ENCODE measurements at places on chromosomes 12 and 14. TPM values are rescaled to one million over a fixed set of nuclear protein-coding genes. Genes with fewer than 3 reads are reported as not detected.

DNA sequence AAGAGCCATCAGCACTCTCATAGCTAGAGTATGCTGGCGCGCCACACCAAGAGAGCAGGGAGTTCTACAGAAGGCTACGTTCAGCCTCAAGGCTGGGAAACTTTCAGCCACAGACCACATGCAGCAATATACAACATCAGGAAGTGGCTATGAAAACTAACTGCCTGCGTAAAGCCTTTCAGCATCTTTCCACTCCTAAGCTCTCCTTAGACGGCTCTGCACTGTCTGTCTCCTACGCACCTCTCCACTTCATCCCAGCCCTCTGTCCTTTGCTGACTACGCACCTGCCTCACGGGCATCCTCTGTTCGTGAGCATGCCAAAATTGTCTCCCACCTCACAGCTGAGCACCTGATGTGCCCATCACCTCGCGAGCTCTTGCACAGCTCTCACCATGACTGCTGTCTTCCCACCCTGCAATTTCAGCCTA is 9.7 kb downstream of the MPHOSPH9 start:
- peak overlapping the region; percentile 86 for H3K4me3 ChIP-seq
- H3K27me3 ChIP-seq: no peaks in the 10 kb centered on the region
- H3K27ac ChIP-seq: peak overlapping the region; percentile 96
- H3K36me3 ChIP-seq: peaks cover 40% of the 10 kb centered on the region

- H3K36me3 ChIP-seq: no peaks in the 10 kb centered on the region
- no peak for DNase-seq
- H3K27me3 ChIP-seq: peaks cover 5% of the 10 kb centered on the region
- H3K4me3 ChIP-seq: no peak overlapping the region
- H3K27ac ChIP-seq: no peak overlapping the region
Measured at GRCh38 chr12:107207931-107208525, 114.7 kb upstream of the CRY1 start.

DNA sequence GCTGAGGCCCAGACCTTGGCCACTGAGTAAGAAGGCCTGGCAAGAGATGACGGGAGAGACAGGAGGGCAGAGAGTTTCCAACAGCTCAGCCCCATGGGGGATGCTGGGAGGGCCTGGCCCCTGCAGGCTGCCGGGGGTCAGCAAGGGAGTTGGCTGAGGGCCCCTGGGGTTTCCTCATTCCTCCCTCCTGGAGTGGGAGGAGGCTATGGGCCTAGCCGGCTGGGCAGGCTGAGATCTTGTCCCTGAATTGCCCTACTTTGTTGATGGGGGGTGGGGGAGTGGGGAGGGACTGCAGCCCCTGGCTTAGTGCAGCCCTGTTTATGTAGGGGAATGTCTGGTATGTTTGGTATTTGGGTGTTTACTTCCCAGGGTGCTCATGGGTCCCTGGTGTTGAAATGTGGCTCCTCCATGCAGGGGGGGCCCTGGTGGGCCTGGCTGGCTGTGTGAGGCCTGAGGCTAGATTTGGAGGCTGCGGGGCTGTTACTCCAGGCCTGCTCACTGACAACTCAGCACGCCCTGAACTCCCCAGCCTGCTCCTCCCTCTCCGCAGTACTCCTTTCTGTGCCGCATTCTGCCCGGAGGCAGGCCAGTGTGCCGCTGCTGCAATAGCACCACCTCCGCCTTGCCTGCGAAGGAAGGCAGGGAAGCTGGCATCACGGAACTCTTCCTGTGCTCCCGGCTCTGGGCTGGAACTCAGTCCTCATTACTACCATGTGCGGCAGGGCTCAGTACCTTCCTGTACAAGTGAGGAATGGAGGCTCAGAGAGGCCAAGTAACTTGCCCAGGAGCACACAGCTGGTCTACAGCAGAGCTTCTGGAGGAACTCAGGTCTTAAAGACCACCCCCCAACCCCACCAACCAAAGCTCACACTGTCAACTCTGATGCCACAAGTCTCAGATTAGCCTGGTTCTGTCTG is 25.3 kb downstream of the JDP2 start:
- H3K4me1 ChIP-seq: peaks cover 6% of the 10 kb centered on the region
- no peaks in the 10 kb centered on the region for H3K27me3 ChIP-seq

GRCh38 chr14:57086271-57087162 is 182.2 kb downstream of the EXOC5 start:
- DNase-seq: no peak
- no peak overlapping the region for H3K27ac ChIP-seq
- H3K36me3 ChIP-seq: no peaks in the 10 kb centered on the region

- no peaks in the 10 kb centered on the region for H3K4me1 ChIP-seq
- no peaks in the 10 kb centered on the region for H3K36me3 ChIP-seq
- no peak for DNase-seq
- no peak overlapping the region for H3K27ac ChIP-seq
- H3K4me3 ChIP-seq: no peak overlapping the region
Measured at GRCh38 chr12:40342010-40342409, 117.2 kb downstream of the LRRK2 start.

DNA sequence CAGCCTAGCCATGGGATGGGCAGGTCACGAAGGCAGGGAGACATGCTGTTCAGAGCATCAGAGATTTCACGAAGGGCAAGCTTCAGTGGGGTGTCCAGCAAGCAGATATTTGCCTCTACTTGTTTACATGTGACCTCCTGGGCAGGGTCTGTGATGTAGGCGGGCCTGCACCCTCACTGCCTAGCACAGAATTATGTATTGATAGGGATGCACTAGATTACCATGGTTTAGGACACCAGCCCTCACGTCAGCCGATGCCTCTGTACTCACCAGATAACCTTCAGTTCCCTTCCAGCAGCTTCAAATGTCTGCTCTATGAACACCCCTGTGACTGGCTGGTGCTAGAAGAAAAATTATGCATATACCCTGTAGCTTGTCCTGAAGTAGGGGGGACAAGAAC is 5.1 kb upstream of the EIF5 start:
- no peak for DNase-seq
- H3K27ac ChIP-seq: no peak overlapping the region
- peaks cover 1% of the 10 kb centered on the region for H3K36me3 ChIP-seq
- H3K4me1 ChIP-seq: peaks cover 5% of the 10 kb centered on the region

- H3K36me3 ChIP-seq: no peaks in the 10 kb centered on the region
- peaks cover 1% of the 10 kb centered on the region for H3K27me3 ChIP-seq
- no peaks in the 10 kb centered on the region for H3K4me1 ChIP-seq
- no peak overlapping the region for H3K4me3 ChIP-seq
Measured at GRCh38 chr14:49106741-49107667, 479.2 kb downstream of the RPS29 start.

GRCh38 chr12:8697120-8697475 is 693 bp upstream of the RIMKLB start:
- H3K27me3 ChIP-seq: peaks cover 63% of the 10 kb centered on the region
- peaks cover 3% of the 10 kb centered on the region for H3K36me3 ChIP-seq
- no peak for DNase-seq
- H3K27ac ChIP-seq: peak overlapping the region; percentile 35

DNA sequence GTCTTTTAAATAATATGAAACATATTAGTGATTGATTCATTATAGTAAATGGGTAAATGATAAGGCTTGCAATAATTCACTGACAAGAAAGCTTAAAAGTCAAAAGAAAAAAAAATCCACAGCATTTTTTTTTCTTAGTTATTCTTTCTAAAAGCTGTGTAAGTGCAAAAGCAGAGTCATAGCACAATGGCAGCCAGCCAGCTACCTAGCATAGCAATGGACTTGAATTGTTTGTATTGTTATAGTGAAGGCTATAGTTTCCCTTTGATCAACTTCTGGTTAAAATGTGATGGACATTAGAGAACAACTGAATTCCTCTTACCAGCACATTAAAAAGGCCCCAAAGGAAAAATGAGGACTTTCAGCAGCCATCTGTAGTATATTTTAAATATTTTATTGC is 232.1 kb downstream of the NAV3 start:
- DNase-seq: no peak
- H3K4me3 ChIP-seq: no peak overlapping the region
- no peaks in the 10 kb centered on the region for H3K36me3 ChIP-seq
- no peaks in the 10 kb centered on the region for H3K4me1 ChIP-seq
- no peaks in the 10 kb centered on the region for H3K27me3 ChIP-seq

- H3K27me3 ChIP-seq: no peaks in the 10 kb centered on the region
- peaks cover 1% of the 10 kb centered on the region for H3K36me3 ChIP-seq
- H3K4me1 ChIP-seq: no peaks in the 10 kb centered on the region
- no peak overlapping the region for H3K4me3 ChIP-seq
Measured at GRCh38 chr12:29200586-29200985, 51.5 kb downstream of the FAR2 start.

DNA sequence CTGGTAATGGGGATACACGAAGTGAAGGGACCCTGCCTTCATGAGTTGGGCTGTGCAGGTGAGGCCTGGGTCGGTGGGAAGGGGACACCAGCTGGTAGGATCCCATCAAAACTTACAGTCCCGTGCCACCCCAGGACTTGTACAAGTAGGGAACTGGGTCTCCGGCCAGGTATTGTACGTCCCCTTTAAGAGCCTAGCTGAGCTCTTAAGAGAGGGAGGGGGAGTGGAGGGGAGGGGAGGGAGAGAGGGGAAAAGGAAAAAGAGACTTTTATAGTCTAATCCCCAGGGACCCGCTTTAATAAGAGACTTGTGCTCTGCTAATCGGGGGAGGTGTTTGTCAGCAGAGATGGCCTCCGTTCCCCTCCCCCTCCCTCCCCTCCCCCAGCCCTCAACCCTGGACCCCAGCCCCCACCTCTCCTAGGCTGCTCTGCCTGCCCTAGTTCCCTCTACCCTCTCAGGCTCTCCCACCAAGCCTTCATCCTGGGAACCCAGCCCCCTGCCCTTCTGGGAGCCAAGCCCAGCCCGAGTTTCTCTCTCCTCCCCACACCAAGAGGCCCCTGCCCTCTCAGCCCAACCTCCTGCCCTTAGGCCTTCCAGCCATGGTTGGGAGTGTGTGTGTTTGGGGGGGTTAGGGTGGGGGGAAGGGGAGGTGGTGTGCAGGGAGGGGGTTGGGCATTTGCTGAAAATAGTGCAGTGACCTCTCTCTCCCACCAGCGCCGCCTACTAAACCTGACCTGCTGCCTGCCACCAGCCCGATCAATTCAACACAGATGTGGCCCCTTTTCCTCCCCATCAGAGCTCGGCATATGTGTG is 2.6 kb downstream of the GDF11 start:
- DNase-seq: no peak
- peaks cover 3% of the 10 kb centered on the region for H3K27me3 ChIP-seq
- peaks cover 23% of the 10 kb centered on the region for H3K36me3 ChIP-seq
- H3K27ac ChIP-seq: no peak overlapping the region
- H3K4me3 ChIP-seq: peak overlapping the region; percentile 92

DNA sequence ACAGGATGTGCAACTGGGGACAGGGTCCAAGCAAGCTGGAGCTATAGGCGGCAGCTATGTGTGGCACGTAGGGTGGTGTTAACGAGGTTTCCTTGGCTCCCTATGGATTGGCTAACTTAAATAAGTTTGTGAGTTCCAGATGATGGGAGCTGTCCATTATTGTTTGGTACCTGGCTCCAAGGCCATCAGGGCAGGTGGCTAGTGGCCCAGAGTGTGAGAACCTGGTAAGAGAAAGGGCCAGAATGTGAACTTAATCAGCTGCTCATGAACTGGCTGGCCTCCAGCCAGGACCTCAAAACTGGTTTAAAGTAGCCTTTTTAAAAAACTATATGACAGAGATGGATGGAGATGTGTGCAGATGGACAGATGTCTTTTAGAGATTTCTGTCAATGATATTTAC is 1.5 kb upstream of the BDKRB2 start:
- no peak overlapping the region for H3K4me3 ChIP-seq
- DNase-seq: no peak
- peaks cover 14% of the 10 kb centered on the region for H3K4me1 ChIP-seq

- DNase-seq: peak; percentile 6
- peaks cover 5% of the 10 kb centered on the region for H3K27me3 ChIP-seq
- peaks cover 43% of the 10 kb centered on the region for H3K4me1 ChIP-seq
- H3K27ac ChIP-seq: peak overlapping the region; percentile 3
- no peaks in the 10 kb centered on the region for H3K36me3 ChIP-seq
Measured at GRCh38 chr12:3935078-3935477, 61.9 kb upstream of the PARP11 start.

The OAS3 gene
- total RNA-seq: 50.1 TPM

The TBX3 gene
- total RNA-seq: not detected

The RPGRIP1 gene
- total RNA-seq: not detected

The HAL gene
- 0.37 TPM for total RNA-seq

The IRAK4 gene
- 22.5 TPM for total RNA-seq

The TAS2R8 gene
- not detected for total RNA-seq

All from activated T-helper 1 cell treated with anti-CD3 and anti-CD28 coated beads, Interleukin-12 subunit alpha, Interleukin-12 subunit beta, Interleukin-2, Interleukin-4 antibody, amounts not matched to agents 30 ng/mL and 10 ng/mL and 1 ng/mL, durations not matched to agents 14 hours and 24 hours and 36 hours (primary cell).